ENCODE measurements at places on chromosomes 5 and 9. TPM values are rescaled to one million over a fixed set of nuclear protein-coding genes. Genes with fewer than 3 reads are reported as not detected.
A peak's percentile ranks its signal among the peaks of the same experiment; 100 is the strongest.

SHISAL2B gene
- 15.4 TPM for total RNA-seq

ADAMTS16 gene
- 12.3 TPM for total RNA-seq

RGS7BP gene
- total RNA-seq = 0.70 TPM

GRCh38 chr5:162096448-162096847 lies 28.9 kb downstream of the GABRG2 start:
- peak; percentile 0 for DNase-seq
